Activated naive CD4-positive, alpha-beta T cell treated with Interleukin-2 at 50 U/mL for 16 hours (primary cell): ENCODE measurements at places on chromosomes 12 and 14.

DNA sequence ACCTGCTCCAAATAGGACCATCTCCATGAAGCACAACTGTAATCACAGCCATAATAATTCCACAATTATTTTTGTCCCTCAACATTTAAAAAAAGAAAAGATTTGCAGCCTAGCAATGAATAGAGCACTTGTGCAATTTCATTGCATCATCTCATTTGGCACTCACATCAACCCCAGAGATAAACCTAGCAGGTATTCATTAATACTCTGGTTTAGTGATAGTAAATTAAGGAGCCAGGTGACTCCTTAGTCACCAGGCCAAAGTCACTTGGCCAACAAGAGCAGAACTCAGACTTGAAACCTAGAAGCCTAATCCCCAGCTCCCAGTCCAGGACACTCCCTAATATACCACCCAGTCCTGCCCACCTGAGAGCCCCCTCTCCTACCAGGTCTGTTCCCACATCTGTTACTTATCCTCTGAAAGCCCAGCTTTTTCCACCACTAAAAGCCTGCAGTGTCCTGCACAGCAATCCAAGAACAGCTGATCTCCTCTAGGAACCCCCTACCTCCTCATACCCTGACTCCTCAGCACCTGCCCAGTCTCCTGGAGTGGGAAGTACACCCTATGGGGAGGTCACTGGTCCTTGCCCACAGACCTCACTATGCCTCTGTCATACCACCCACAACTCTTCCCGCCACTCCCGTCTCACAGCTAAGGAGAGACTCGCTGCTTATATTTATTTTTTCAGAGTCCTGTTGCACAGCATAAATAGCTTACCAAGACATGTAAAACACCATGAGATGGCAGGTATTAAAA is 22.1 kb downstream of the OR10P1 start:
- no peak for DNase-seq

- no peak for DNase-seq
Measured at GRCh38 chr14:71551291-71551950, 380.8 kb upstream of the RGS6 start.

DNA sequence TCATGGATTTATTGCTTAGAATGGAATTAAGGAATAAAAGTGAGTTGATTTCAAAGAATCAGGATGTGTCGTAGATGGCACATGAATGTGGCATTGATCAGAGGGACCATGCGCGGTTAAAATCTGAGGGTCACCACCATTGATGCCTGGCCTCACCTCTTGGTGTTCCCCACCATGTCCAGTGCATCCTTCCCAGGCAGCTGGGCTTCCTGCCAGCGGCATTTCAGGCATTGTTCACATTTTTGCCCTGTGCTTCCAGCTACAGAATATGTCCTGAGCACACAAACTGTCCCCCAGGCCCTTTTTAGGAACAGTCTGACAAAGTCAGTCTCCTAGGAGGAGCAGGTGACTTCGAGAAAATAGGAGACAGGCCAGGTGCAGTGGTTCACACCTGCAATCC is 42.0 kb upstream of the TSPAN9 start:
- DNase-seq: no peak

- no peak for DNase-seq
Measured at GRCh38 chr12:62654326-62655241, 188.0 kb downstream of the MON2 start.

GRCh38 chr12:6769666-6770065 is 2.7 kb upstream of the LAG3 start:
- DNase-seq: no peak

DNA sequence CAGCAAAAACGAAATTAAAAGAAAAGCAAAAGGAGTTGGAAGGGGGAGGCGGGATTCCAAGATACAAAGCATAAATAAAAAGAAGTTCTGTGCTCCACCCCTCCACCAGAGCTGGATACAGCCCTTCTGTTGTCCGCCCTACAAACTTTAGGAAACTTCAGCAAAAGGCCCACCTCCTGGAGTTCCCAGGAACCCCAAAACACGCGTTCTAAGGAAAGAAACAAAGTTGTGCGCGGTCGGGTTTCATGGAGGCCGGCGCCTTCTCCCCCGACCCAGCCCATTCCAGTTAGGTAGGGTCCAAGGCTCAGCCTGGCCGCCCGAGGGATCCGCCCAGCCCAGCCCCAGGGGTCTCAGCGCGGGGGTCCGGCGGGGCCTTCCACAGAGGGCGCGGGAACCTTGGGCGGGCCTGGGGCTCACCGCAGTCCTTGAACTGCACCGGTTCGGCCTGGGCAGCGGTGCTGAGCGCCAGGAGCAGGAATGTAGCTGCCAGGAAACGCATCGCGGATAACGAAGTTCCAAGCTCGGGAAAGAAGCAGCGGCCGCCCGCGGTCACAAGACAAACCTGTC is at the start of gene NPC2:
Gene NPC2, minus strand, starts transcription at position 530 of the 567 bp plus-strand sequence. Its CDS starts 31 bp downstream, at position 499.
- no peak for DNase-seq

GRCh38 chr14:85508863-85509262 is 21.1 kb upstream of the FLRT2 start:
- no peak for DNase-seq

DNA sequence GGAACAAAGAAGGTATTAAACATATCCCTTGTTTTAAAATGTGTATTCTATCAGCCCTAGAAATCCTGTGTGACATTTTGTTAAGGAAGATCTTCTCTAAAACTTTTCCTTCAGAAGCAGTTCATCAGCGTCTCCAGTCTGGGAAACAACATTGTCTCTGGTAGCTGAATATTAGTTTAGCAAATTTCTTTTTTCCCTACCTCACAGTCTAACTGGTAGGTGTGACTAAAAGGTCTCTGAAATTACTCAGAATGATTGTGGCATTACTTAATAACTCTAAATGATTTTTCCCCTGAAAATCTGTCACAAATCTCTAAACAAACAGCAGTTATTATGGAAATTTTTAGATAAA is 1044.8 kb downstream of the FLRT2 start:
- DNase-seq: no peak

GRCh38 chr12:107929436-107929835 is 154.9 kb downstream of the ASCL4 start:
- DNase-seq: no peak
